ENCODE measurements at places on chromosomes 2 and 18.

GRCh38 chr2:133433455-133434451 is 134.5 kb downstream of the NCKAP5 start:
- DNase-seq, result no peak

DNA sequence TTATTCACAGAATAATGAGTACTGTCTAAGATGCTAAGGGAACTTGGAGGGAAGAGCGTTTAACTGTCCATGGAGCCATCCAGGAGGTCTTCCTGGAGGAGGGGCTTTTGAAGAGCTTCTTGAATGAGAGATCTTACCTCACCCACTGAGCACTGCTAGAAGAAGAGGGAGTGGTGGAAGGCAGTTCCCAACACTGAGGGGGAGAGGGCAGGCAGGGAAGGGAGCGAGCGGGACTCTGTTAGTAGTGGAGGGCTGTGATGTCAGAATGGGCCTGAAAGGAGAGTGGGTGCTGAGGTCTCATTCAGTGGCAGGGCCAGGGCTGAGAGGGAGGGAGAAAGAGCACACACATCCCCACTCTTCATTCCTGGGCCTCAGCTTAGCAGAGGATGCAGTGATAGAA is 65.0 kb downstream of the NCK2 start:
- DNase-seq, result no peak

DNA sequence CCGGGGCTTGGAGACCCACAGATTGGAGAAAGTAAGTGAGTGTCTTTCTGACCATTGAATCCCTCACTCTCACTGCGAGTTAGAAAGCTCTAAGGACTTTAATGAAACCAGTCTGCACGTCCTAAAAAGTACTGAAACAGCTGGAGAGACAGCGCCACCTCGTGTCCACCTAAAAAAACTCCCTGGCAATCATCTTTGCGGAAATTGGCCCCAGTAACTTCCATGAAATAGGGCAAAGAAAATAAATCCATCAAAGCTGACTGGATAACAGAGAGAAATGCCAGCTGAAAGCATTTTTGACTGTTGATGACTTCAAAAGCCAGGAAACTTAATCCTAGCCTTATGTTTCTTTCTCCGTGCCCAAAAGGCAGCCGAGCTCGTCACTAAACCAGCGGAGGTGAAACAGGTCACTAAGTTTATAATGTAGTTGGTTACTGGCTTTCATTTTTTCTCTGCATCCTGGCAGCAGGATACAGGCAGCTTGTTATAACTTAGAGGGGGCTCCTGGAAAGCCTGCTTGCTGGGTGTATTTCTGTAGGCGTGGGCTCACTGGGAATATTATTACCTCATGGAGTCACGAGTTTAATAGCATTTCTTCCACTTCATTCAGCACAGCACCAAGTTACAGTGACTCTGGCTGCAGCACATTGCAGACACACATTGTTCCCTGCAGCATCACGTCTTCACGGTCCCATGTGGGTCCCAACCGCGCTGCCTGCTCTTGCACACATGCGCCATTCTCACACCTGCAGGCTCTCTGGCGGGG is 266.5 kb downstream of the HRH4 start:
- peak; percentile 26 for DNase-seq

GRCh38 chr2:52749764-52750163 is 1017.8 kb upstream of the CHAC2 start:
- no peak for DNase-seq

DNA sequence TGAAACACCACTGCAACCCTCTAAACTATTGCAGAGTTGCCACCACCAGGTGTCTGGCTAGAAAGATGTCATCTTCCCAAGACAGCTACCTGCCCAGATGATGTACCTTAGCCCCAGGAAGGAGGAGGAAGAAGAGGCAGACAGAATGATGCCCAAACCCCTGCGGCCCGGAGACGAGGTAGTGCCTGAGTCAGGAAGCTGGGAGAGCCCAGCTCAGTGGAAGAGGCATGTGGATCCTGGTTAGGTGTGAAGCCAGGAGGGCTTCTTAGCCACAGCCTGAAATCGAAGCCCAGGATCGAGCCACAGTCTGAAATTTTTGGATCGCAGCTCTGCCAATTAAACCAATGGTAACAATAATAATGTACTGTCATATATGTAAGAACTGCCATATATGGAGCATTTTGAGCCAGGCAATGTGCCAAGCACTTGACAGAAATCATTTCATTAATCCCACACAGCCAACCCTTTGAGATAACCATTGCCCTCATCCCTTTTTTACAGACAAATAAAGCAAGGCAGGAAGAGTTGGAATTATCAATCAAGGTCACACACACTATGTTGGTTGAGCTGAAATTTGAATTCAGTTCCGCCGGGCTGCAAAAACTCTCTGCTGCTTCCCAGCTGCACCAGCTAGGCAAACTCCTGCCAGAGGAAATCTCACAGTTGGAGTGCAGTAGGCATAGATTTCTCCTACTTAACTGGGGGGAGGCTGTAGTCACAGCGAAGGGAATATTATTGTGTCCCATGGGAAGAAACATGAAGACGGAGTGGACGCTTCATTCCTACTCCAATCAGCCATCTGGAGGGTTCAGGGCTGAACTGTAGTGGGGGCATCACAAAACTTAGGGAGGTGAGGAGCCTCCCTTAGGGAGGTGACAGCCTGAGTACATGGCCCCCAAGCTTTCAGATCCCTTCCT is 19.4 kb upstream of the CYP1B1 start:
- DNase-seq, result no peak

DNA sequence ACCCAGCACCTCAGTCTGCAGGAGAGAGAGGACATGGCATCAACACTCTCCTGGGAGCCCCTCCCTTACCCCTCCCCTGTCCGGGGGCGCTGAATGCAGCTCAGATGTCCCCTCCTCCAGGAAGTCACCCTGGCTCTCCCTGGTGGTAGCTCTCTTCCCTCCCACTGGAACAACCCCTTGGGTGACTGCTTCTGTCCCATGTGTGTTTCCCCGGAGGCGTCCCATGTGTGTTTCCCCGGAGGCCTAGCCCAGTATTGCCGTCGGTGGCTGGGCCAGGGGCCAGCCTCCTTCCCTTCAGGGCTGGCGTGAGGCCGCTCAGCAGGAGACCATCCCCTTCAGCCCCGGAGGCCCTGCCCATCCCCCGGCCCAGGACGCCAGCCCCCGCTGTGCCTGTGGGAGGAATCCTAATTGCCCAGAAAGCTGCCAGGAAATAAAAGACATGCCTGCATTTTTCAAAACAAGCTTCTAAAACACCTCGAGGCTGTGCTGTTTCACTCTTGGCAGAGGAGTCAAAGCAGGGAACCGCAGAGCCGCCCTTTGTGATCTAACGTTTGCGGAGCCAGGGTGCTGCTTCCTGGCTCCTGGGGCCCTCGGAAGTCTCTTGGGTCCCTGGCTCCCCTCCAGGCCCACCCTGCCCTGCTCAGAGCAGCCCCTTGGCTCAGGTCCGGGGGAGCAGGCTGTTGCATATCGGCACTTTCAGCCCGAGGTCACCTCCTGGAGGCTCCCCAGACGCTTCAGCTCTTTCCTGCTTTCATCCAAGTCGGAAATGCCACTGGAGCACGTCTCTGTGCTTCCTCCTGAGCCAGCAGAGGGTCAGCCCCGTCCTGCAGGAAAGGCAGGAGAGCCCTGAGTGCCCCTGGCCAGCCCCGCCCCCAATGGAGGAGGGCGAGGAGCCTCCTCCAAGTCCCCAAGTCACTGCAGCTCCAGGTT is 11.4 kb downstream of the SNED1 start:
- no peak for DNase-seq

GRCh38 chr18:3693410-3693809 is 243.4 kb downstream of the TGIF1 start:
- DNase-seq, result no peak

DNA sequence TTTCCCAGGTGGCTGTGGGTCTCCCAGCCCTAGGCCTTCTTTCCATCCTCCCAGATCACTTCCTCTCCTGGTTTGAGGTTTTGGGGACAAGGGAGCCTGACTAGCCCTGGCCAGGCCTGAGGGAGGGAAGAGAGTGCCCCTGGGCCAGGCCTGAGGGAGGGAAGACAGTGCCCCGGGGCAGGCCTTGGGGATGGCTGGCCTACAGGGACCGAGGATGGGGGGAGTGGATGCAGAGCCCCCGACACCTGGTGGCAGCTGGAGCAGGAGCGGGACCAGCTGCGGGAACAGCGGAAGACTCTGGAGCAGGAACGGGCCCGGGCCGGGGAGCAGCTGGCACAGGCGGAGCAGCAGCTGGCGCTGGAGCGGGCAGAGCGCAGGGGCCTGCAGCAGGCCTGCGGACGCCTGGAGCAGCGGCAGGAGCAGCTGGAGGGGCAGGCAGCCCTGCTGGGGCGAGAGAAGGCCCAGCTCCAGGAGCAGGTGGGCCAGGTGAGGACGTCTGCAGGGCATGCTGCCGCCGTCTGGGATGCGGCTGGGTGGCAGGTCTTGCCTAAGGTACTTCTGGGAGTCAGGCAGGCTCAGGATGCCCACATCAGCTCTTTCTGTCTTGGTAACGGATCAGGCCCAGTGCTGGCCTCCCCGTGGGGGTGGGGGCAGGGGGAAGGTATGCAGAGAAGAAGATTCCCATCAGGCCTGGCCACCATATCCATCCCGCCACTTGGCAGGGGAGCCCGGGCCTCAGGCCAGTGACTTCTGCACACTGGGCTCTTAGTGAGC is 29.2 kb downstream of the CROCC2 start:
- DNase-seq, result no peak

DNA sequence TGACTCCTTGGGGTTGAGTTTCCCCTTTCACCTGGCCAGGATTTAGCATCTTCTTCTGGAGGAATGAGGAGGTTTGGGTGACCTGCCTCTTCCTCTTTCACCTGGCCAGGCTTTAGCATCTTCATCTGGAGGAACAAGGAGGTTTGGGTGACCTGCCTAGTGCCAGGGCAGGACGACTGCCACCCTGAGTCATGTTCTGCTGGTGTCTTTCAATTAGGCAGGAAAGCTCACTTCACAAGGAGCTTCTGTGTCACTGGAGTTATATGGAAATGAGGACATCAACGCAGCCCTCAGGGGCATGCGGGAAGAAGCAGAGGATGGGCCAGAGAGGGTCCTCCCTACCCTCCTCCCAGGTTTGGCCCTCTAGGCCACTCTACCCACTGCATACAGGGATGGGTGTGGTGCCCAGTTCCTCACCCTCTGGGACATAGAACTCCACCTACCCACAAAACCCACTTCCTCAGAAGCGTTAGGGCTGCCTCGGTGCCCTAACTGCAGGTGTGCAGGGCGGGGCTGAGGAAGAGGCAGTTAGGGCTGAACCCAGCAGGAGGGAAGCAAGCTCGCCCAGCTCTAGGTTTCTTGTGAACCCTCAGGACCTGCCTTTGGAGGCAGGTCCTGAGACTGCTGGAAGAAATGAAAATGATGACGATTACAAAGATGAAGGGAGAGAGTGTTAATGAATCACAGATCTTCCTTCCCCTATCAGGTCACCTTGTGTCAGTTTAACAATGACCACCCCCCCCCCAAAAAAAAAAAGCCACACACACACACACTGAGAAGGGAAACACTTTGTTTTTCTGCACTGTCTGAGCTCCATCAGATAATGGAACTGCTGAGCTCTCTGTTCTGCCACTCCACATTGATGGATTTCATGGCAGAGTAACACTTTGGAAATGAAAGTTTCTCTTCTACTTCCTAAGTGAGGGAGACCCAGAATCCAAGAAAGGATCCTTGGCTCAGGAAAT is 71.0 kb downstream of the ARL4C start:
- peak; percentile 64 for DNase-seq

DNA sequence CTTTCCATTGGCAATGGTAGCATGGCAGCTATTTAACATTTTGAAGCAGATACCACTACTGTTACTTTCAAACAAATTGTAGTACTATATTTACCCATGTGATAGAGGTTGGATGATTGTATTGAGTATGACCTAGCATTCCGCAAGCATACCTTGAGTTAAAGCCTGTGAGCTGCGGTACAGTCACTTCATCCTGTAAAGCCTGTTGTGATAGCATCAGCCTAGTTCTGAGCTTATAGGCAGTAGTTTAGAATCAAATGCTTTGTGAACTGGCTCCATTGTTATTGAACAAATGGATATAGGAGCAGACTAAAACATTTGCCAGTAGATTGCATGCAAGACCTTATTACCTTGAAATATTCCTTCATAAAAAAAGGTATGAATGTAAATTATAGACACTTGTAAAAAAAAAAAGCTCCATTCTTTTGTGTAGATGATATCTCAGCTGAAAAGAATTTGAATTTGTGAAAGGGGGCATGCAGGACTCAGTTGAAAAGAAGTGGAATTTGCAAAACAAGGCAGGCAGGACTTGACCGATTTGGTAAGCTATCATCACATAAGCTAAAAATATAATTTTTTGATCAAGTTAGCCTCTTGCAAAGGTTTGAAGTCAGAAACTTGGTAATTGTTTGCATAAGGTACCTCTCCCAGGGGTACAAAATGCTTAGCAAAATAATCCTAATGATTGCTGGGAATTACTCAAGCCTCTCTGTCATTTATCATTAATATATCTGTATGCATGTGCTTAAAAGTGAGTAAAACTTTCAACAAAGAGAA is 138.5 kb upstream of the ITGA4 start:
- DNase-seq, result no peak

GRCh38 chr2:148218326-148219075 is 197.6 kb downstream of the MBD5 start:
- DNase-seq, result no peak

DNA sequence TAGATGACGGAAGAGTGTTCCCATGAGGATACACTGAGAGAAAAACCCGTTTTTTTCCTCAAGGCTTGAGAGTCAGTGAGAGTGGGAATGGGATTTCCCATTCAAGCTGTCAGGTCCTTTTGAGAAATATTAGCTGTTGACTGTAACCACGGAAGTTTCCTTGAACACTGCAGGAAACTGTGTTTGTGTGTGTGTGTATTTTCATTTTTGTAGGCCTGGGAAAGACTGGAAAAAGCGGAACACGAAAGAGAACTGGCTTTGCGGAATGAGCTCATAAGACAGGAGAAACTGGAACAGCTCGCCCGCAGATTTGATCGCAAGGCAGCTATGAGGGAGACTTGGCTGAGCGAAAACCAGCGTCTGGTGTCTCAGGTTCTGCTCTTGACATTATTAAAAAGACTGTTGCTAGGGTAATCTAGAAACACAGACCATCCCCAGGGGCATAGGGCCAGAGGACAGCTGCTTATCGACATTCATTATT is 98.8 kb upstream of the EML6 start:
- no peak for DNase-seq

DNA sequence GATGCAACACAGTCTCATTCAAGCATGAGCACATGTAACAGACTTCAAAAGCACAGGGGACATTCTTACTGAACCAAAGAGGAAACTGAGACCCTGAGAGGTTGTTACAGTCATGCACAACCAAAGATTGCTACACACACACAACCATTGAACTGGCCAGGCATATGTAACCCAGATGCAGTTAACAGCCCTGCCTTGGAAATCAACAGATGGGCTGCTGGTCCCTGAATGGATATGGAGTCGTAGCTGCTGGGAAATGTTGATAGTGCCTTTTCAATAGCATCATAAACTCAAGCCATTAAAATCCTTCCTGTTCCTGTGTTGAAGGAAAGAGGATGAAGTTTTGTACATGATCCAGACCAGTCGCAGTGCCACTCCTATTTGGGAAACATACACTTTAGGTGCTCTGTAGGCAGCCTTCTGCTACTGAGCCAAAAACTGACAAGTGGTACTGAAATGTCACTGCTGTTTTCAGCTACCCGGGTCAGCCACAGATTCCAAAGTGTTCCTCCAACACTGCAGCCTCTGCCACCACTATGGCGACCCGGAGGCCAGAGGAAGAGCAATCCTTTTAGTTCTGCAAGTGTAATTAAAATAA is 143.9 kb downstream of the CCBE1 start:
- DNase-seq, result no peak

Data from activated CD4-positive, alpha-beta T cell treated with anti-CD3 and anti-CD28 coated beads for 4 hours (primary cell).